ENCODE measurements at places on chromosomes 2 and 18.
A peak's percentile ranks its signal among the peaks of the same experiment; 100 is the strongest.

DNA sequence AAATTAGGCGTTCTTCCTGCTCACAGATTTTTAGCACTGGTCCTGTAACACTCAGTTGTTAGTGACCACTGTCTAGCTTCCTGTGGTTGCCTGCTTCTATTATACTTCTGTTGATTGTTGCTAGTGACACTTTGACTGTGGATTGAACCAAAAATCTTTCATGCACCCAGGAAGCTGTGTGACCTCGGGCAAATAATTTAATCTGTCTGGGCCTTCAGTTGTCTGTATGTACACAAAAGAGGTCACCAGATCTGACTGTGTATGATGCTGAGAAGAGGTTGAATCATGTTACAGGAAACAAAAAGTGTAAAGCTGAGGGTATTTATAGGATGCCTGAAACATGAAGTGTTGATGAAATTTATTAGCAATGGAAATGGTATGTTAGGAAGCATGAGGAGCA is 12.7 kb downstream of the ICOS start:
- DNase-seq = no peak

- no peak for DNase-seq
These were observed 22.1 kb downstream of the PKP4 start for GRCh38 chr2:158478816-158479215.

GRCh38 chr2:204172145-204172600 is 235.6 kb downstream of the ICOS start:
- DNase-seq = no peak

DNA sequence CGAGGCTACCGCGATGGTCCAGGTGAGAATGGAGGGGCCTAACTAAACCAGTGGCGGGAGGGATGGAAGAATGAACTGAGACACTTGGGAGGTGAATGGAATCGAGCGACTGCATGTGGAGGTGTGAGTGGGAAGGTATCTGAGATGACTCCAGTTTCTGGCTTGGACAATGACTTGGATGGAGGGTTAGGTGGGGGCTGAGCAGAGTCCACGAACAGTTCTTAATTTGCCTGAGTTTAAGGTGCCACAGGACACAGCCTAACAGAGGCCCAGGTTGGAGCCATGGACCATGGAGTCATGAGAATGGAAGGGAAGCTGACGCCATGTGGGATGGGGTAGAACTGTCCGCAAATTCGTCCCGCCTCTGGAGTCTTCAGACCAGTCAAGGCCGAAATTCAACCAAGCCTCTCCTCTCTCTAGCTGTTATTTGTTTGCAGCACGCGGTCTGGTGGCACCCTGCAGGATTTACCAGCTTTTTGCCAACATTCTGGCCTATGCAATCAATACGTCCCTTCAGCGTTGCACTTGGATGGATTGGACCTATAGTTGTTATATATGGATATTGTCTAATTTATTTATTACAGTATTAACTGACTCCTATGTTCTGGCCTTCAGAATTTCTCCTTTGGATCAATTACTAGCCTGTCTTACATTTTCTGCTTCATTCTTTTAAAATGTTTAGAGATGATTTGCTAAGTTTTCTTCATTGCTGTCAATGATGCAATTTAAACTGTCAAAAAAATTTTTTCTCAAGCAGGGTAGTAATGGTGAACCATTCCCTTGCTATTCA is 940 bp upstream of the BOLA3 start:
- no peak for DNase-seq

DNA sequence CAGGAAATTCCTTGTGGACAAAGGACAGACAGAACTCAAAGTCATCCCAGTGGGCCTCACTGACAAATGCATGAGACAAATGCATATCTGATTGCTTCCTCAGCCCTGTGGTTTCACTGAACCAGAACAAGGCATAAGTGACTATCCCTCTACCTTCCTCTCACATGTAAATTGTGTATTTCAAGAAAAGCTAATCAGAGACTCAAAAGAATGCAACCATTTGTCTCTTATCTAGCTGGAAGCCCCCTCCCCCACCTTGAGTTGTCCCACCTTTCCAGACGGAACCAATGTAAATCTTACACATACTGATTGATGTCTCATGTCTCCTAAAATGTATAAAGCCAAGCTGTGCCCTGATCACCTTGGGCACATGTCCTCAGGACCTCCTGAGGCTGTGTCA is 102.0 kb upstream of the TMEM200C start:
- DNase-seq = no peak

- DNase-seq = no peak
These were observed 133.6 kb upstream of the XPO1 start for GRCh38 chr2:61671561-61672315.

- DNase-seq = no peak
These were observed 41.0 kb downstream of the PAX8 start for GRCh38 chr2:113237604-113238160.

DNA sequence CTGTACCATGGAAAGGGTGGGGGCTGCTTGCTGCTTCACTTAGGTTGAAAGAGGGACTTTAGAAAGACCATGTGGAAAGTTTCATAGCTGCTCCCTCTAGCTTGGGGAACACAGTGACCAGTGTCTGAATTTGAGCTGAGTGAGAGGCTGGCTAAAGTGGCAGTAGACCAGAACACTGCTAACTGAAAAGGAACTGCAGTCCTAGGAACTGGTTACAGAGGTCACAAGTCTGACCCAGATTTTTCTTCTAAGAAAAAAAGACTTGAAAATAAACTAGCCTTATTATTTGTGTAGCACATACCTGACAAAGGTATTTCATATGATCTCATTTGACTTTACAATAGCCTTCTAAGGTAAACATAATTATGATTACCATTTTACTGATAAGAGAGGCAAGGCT is 153.6 kb downstream of the FSHR start:
- DNase-seq = no peak

DNA sequence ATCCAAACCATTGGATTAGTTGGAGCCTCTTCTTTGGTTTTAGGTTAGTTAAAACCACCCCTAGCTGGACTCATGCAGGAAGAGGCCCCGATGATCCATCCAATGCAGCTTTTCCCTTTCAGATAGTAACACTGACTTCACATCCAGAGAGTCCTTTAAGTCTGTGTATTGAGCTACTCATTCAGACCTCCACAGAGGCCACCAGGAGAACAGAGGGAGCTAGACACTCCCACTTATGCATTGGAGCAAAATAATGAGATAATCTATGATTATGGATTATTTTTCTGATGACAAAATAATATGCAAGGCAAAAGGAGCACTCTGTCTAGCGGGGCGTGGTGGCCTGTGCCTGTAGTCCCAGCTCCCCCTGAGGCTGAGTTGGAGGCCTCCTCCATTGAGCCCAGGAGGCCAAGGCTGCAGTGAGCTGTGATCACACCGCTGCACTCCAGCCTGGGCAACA is 1.6 kb upstream of the ROCK2 start:
- DNase-seq = no peak

- no peak for DNase-seq
These were observed 187.4 kb downstream of the DNER start for GRCh38 chr2:229526951-229527350.

DNA sequence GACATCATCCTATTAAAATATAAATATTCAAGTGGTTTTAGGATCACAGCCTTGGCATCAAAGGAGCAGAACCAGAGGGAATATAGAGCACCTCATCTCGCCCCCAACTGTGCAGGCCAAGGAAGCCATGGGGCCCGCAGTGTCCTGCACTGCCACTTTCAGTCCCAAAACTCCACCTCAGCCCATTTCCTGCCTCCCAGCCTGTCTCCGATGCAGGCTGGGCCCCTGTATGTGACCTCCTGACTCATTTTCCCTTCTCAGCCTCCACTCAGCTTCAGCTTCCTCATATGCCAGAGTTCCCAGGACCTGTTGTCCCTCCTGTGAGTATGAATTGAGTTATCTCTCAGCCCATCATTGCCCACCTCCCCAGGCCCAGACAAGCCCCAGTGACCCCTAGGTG is 72.9 kb upstream of the GLI2 start:
- DNase-seq = no peak

DNA sequence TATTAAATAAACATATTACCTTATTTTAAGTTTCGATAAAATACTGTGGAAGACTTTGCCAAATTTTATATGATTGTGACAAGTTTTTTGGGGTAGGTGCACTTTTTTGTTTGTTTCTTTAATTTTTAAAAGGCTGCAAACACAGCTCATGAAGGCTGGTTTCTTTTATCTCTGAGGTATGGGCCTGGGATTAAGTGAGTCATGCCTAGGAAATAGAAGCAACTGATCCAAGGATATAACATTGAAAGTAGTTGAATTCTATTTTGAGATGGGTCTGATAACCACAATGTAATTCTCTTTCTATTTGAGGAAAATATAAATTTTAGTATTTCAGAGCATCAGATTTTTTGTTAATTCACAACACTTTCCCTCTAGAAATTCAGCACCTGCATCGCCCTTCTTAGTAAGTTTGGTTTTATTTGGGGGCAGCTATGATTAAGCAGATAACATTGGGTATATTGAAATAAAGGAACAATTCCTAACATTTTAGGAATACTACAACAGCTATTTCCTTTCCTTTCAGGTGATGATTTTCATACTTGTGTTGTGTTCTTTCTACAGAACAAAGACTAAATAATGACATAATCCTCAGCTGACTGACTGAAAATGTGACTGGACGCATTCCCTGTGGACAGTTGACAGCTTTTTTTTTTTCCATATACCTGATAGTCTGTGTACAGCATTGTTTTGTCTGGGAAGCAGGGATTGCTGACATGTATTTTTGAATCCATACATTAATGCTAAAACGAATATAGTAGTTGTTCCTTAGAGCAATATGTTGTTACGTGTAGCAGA is 16.8 kb downstream of the RBM45 start:
- DNase-seq = no peak

DNA sequence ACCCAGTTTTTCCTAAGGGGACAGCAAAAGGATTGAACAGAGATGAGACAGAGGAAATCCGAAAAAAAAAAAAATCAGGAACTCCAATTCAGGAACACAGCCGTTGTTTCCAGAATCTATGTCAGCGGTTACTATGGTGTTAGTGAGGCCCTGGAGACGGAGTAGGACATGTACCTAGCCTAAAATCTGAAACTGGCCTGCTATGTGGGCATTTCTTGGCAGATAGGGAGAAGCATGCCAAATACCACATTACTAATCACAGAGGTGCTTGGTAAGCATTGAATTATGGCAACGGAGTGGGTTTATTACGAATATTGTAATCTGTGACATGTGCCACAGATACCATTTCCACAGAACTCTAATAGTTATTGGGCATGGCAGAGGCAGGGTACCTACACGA is 530.6 kb downstream of the CCDC85A start:
- no peak for DNase-seq

- no peak for DNase-seq
These were observed 6.0 kb downstream of the KRCC1 start for GRCh38 chr2:88049622-88050021.

- no peak for DNase-seq
These were observed 416.6 kb upstream of the TRIB2 start for GRCh38 chr2:12300019-12300602.

- DNase-seq = no peak
These were observed 29.0 kb upstream of the ALPP start for GRCh38 chr2:232349546-232349945.

GRCh38 chr18:8705961-8706790 is 820 bp downstream of the MTCL1 start:
- DNase-seq = no peak

GRCh38 chr2:4272261-4272858 is 569.0 kb downstream of the DCDC2C start:
- DNase-seq = no peak

GRCh38 chr2:207238831-207239701 is 73.3 kb upstream of the KLF7 start:
- DNase-seq = peak; percentile 87

GRCh38 chr18:51137891-51138290 is 59.6 kb downstream of the MEX3C start:
- DNase-seq = no peak

DNA sequence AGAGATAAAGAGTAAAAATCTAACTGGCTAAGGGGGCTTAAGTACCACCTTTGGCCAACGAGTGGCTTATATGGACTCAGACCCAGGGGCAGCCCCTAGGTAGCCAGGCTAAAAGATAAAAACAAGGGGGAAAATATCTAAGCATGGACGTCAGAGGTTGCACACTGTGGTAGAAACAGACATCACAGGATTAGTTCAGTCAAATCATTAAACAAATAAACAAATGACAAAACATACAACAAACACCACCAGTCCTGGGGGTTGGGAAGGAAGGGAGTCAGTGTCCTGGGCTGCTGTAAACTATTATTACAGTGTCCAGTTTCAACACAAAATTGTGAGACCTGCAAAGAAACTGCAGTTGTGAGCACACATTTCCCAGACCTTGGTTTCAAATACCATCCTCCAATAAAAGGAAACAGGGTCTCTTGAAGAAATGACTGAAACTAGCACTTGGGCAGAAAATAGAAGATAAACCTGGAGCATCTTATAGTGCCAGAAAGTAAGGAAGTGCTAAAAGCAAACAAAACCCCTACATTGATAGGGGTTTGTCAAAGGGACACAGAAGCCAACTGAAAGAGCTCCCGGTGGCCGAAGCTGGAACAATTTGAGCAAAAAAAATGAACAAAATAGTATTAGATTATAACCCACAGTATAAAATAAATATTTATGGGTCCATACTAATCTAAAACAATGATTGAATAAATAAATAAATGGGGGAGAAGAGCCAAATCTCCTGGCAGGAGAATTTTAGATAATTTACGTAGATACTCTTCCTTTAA is 154.8 kb upstream of the KLF7 start:
- no peak for DNase-seq

DNA sequence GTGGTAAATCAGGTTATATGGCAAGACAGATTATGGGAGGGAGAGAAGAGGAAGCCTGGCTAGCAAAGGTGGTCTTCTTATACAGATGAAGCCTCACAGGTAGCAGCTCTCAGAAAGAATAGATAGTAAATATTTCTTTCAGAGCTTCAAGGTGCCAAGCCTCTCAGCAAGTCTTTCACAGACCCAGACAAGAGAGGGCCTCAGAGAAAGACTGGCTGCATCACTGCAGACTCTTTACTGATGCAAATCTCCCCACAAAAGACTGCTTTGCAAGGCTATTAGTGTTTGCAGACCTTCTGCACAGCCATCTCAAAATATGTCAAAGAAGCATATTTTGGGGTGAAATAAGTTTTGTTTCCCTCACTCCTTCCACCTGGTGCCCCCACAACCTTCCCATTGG is 372.4 kb upstream of the RND3 start:
- DNase-seq = no peak

GRCh38 chr2:16067866-16068551 is 127.7 kb downstream of the MYCN start:
- no peak for DNase-seq

DNA sequence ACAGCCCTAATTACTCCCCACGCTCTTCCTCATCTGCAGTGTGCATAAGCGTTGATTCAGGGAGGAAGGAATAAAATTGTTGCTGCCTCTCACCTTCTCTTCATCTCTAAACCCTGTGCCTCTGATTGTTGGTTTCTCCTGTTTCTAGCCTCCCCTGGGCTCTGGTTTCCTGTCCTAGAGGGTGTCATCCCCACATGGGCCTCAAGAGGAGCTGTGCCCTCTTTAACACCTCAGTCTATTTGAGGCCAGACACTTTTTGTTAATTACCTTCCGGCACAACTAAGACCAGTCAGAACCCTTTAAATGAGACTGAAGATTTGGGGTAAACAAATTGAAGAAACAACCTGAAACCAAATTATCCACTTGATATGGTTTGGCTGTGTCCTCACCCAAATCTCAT is 9.7 kb downstream of the CTAGE1 start:
- DNase-seq = no peak

- no peak for DNase-seq
These were observed 6.7 kb downstream of the ANKAR start for GRCh38 chr2:189681203-189681602.

Data from amniotic stem cell (primary cell).